Activated naive CD4-positive, alpha-beta T cell (primary cell): ENCODE measurements at places on chromosomes 2 and 18.

- no peak for DNase-seq
Observed at GRCh38 chr2:6977113-6977741, 60.0 kb downstream of the RNF144A start.

DNA sequence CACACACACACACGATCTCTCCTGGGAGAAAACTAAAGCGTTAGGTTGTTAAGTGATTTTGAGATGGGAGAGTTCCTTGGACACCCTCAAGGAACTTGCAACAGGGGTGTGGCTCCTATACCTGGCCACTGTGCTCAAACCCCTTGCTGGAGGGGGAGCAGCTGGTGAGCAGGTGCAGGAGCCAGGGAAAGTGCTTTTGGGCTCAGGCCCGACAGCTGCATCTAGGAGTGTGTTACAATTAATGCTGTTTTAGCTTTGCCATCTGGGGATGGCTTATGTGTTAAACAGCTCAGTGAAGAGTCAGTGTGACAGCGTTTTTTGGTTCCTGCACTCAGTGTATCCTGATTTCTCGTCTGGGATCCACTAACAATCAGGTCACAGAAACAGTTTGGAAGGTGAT, 510.8 kb downstream of the TRIB2 start:
- DNase-seq = no peak

- DNase-seq = no peak
Observed at GRCh38 chr18:56678836-56679565, 27.8 kb downstream of the WDR7 start.

- no peak for DNase-seq
Observed at GRCh38 chr2:85694052-85695025, at the start of gene GNLY. TSS of gene GNLY (plus strand) at chr2:85694358. CDS start at chr2:85694419, 61 bp downstream.

DNA sequence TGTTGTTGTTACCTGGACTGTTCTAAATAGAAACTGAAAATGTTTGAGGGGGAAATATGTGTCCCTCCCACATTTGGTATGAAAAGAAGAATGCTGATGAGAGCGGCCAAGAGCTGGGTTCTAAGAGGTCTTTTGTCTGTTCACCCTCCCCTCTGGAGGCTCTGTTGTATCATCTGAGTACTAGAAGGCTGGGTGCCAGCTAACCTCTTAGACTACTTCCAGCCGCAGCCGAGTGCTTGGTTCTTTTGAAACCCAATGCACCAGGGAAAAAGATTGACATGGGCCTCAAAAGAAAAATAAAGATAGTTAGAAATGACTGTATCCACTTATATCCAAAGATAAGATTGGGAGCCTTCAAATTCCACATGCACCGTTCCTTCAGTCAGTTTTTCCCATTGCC, 255.9 kb downstream of the TXNL1 start:
- no peak for DNase-seq

DNA sequence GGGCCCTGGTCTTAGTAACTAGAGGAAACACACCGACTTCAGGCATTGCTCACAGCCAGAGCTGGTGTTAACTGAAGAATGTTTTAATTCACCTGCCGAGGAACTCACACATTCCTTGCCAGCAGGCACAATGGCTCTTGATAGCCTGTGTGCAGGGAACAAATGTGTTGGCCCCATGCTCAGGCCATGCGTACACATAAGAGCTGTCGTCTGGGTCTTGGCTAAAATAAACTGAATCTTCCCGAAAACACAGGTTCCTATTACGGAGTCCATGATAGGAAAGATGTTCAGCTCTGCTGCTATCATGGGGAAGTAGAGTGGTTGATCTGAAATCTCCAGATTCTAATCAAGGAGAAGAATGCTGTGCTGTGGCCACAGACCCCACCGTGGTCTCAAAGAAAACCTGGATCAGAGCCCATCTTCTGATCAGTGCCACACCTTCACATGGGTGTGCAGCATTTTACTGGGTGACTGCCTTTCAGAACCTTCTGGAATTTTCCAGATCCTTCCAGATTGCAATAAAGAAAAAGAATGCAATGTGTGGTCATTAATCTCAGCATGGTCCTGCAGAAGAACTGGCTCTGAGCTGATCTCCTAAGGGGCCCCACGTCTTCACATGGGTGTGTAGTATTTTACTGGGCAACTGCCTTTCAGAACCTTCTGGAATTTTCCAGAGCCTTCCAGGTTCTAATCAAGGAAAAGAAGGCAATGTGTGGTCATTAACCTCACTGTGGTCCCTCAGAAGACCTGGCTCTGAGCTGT, 17.2 kb downstream of the MBP start:
- DNase-seq = no peak

DNA sequence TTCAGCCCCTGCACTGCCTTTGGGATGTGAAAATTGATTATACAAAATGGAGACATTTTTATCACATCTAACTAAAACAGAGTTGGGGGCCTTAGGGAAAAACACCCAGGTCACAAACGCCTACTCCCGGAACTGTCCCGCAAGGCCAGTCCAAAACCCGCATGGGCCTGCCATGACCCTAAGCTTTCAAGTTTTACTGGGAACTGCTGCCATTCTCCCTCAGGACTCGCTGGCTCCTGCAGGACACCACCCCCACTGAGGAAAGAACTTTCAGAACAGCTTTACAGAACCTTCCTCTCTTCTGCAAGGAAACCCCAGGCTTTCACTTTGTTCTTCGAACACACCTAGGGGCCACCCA, 320.4 kb upstream of the HS6ST1 start:
- DNase-seq = no peak

DNA sequence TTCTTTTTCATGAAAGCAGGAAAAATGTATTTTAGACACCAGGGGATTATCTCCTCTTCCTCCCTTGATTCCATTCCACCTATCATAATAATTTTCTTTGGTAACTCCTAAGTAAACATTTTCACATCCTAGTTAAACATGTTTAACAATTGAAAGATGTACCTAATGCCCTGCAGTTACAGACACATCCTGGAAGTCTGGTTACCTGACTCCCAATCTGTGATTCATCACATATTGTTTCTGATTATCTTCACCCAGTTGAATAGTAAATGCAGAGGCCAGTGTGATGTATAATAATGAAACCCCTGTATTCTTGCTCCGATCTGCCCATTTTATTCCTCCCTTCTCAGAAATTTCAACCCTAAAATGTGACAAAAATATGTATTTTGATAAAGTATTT, 1237.6 kb upstream of the LRRTM1 start:
- no peak for DNase-seq

GRCh38 chr2:147636238-147636882, 208.5 kb upstream of the ACVR2A start:
- DNase-seq = no peak

- no peak for DNase-seq
Observed at GRCh38 chr2:160229591-160229990, 29.5 kb upstream of the ITGB6 start.
